MG63 (cell line): ENCODE measurements at places on chromosomes 5 and 9. TPM values are rescaled to one million over a fixed set of nuclear protein-coding genes. Genes with fewer than 3 reads are reported as not detected.

GRCh38 chr5:640461-641330 lies 28.6 kb downstream of the CEP72 start:
- DNase-seq = no peak

- no peak for DNase-seq
Measured at GRCh38 chr9:5425006-5425628, 12.6 kb downstream of the PLGRKT start.

DNA sequence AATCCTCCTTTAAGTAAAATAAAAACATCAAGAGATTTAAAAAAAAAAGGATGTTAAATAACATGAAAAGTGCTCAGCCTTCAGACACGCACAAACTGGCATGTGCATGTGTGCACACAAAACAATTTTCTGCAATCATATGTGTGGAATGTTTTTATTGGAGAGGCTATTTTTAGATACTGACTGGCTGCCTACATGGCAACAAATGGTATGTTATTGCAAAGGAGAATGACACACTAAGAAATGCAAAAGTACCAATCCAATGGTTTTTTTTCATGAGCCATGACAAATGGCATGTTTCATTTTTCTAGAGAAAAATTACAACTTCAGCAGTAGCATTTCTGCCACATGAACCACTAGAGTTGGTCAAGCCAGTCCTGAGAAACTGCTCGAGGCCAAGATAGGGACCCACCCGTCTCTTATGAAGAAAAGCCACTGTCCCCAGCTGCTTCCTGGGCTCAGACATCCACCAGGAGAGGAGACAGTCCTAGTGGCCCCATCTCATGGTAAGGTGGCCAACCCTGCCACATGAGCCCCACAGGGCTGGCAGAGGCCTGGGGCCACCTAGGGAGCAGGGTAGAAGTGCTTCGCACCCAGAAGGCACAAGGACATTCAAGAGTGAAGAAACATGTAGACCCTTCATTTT lies 116.4 kb downstream of the MYO10 start:
- DNase-seq = no peak

- DNase-seq = no peak
Measured at GRCh38 chr5:173782671-173783101, 105.5 kb upstream of the CPEB4 start.

- peak; percentile 90 for DNase-seq
Measured at GRCh38 chr9:107624234-107624948, 134.8 kb upstream of the KLF4 start.

S1PR3 gene
- 38.7 and 45.1 TPM in 2 replicates for total RNA-seq

RLN2 gene
- total RNA-seq = not detected in 2 replicates

NREP gene
- 92.2 and 116 TPM in 2 replicates for total RNA-seq
